ENCODE measurements at places on chromosomes 4 and X.
A peak's percentile ranks its signal among the peaks of the same experiment; 100 is the strongest.

DNA sequence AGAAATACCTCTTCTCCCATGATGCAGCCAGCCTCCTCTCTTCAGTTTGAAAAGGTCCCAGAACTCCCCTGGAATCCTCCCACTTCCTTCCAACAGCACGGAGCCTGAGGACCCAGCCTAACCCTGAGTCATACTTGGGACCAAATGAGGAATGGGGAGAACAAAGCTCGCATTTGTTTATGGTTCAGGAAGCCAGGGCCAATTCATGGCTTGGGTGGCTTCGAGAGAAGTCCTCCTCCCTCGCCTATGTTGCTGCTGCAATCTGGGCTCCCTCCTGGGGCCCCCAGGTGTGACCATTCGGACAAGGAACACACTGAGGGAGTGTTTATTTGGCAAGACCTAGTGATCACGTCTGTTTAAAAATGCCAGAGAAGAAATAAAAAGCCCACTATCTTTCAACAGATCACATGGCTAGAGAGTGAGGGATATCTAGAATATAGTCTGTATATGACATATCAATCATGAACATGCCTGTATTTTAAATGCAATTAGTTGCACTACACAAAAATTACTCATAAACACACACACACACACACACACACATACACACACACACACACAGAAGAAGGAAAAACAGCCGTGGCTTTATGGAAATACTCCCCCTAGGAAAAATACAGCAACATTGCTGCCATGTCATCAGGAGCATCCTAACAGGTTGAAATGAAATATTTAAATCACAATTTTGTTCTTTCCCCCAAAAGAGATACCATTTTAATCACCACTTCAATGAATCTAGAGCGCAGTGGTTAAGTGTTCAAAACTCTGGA is 155.7 kb upstream of the MAP3K15 start:
- H3K36me3 ChIP-seq, result no peaks in the 10 kb centered on the region
- H3K4me3 ChIP-seq, result no peak overlapping the region
- no peaks in the 10 kb centered on the region for H3K4me1 ChIP-seq
- peak; percentile 29 for DNase-seq
- H3K27ac ChIP-seq, result peak overlapping the region; percentile 74

DNA sequence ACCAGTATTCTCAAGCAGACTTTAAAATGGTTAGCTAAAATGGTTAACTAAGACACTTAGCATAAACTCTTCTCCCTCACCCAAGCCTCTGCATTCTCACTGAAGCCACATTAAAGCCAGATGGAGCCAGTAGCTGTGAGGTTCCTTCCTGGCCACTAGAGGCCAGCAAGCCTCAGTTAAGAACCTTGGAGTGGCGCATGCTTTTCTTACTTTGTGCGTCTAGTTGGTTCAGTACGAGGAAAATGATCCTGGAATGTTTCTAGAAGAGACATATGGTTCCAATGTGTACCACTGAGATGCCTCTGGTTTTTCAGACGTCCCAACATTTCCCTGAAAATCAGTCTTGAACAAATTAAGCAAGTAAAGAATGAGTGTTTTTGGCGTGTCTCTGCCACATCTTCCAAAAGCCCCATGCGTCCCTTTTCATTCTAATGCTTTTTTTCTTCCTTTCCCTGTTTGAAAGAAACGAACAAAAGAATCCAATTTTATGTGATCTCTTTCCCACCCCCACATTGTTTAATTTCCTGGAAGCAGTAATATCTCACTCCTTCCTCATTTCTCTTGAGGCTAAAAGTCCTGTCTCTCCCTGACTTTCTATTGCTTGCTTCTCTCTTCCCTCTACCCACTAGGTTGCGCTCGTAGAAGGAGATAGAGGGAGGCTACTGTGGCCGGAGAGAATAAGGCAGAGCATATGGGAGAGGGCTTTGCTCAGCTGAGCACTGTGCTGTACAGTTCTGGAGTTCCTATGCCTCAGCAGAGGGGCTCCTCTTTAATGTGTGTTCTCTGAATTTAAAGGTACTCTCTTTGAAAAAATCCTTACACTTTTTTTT is 82.9 kb upstream of the TAB3 start:
- no peaks in the 10 kb centered on the region for H3K36me3 ChIP-seq
- no peaks in the 10 kb centered on the region for H3K4me1 ChIP-seq
- no peak for DNase-seq
- no peak overlapping the region for H3K27ac ChIP-seq
- H3K27me3 ChIP-seq, result no peaks in the 10 kb centered on the region
- no peak overlapping the region for H3K4me3 ChIP-seq

DNA sequence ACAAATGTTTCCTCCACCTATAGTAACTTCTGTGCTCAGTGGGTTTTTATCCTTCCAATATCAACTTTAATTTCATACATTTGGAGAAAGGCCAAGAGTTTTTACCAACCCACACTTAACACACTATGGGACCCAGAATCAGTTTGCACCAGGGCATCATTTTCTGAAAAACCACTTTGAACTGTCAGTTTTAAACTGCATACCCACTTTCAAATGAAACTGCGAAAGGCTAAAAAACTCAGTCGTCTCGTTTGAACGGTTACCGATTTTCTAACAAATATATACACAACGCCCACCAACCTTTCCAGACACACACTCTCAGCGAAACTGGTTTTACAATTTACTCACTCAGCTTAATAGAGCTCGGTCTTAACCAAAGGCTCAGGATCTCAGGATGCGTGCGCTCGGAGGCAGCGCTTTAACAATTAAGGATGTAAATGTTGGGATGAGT is 376 bp downstream of the ABCG2 start:
- no peak for DNase-seq
- H3K4me3 ChIP-seq, result peak overlapping the region; percentile 58
- no peaks in the 10 kb centered on the region for H3K36me3 ChIP-seq
- H3K27ac ChIP-seq, result peak overlapping the region; percentile 54
- no peaks in the 10 kb centered on the region for H3K4me1 ChIP-seq
- no peaks in the 10 kb centered on the region for H3K27me3 ChIP-seq

DNA sequence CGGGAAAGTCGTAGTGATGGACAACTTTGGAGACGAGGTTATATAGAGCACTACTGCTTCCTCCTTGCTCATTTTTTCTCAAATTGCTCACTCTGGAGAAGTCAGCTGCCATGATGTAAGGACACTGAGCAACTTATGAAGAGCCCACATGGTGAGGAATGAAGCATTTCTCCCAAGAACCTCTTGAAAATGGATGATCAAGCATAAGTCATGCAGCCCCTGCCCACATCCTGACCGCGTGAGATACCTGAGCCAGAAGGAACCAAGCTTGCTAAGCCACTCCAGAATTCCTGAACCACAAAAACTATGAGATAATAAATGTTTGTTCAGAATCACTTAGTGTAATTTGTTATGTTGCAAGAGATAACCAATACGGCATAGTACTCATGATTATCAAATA is 42.8 kb downstream of the PDE5A start:
- H3K27ac ChIP-seq, result no peak overlapping the region
- H3K27me3 ChIP-seq, result no peaks in the 10 kb centered on the region
- DNase-seq, result no peak
- no peak overlapping the region for H3K4me3 ChIP-seq
- H3K4me1 ChIP-seq, result no peaks in the 10 kb centered on the region
- peaks cover 25% of the 10 kb centered on the region for H3K36me3 ChIP-seq

- DNase-seq, result no peak
- H3K27me3 ChIP-seq, result no peaks in the 10 kb centered on the region
- no peak overlapping the region for H3K4me3 ChIP-seq
- H3K36me3 ChIP-seq, result no peaks in the 10 kb centered on the region
- H3K27ac ChIP-seq, result no peak overlapping the region
These were observed 825.7 kb downstream of the TECRL start for GRCh38 chr4:63583561-63583960.

GRCh38 chr4:102348701-102349100 is 3.4 kb upstream of the SLC39A8 start:
- no peak overlapping the region for H3K4me3 ChIP-seq
- no peak for DNase-seq
- no peaks in the 10 kb centered on the region for H3K4me1 ChIP-seq
- no peaks in the 10 kb centered on the region for H3K36me3 ChIP-seq

GRCh38 chr4:15202481-15202880 is 200.2 kb downstream of the CPEB2 start:
- H3K27me3 ChIP-seq, result no peaks in the 10 kb centered on the region
- DNase-seq, result no peak
- no peaks in the 10 kb centered on the region for H3K4me1 ChIP-seq
- H3K27ac ChIP-seq, result no peak overlapping the region
- no peak overlapping the region for H3K4me3 ChIP-seq

DNA sequence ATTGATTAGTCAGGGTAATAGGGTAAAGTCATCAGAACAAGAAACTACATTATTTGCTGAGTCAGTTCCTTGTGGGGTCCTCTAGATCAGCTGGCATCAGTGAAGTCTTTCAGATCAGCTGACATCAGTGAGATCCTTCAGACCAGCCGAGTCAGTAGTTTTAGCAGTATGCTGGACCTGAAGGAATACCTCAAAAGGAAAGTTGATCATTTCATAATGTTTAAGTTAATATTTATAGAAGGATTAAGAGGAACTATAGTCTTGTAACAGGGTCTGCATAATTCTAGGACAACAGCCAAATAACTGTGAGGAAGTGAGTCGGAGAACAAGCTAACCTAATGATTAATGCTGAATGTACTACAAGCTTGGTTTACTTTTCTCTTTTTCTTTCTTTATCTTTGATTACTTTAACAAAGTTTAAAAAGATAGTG is 958 bp upstream of the UGT2B7 start:
- no peak overlapping the region for H3K4me3 ChIP-seq
- H3K27ac ChIP-seq, result no peak overlapping the region
- no peaks in the 10 kb centered on the region for H3K36me3 ChIP-seq
- no peaks in the 10 kb centered on the region for H3K4me1 ChIP-seq

DNA sequence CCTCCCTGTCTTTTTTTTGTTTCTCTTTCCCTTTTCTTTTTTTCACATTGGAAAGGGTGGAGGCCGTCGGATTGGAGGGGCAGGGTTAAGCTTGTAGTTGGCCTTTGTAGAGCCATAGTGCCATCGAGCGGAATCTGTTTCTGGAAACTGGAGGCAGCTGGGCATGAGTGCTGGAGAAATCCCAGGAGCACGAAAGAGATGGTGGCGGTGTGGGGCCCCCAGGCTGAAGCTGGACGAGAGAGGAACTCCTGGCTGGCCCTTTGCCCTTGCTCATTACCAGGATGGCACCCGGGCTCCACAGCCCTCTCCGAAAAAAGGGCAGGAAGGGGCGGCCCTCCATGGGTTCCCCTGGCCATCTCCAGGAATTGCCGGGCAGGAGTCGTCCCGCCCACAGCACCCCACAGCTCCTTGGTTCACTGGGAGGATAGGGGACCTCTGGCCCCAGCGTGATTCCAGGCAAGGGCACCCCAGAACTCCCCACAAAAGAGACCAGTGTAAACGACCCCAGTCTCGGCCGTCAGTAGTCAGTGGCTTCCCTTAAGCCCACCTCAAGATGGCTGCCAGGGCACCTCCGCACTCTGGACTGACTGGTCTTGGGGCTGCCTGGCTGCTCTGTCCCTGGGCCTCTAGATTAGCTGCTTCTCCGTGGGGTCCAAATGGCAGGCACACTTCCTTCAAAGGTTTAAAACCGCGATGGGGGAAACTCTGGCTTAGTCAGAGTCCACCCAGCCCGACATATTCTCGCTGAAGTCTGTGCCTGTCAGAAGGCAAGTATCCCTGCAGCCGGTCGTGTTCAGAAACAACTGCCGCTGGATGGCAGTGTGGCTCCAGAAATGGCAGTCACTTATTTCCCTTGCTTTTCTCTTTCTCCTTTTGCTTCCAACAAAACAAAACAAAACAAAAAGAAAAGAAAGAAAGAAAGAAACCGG is 74.1 kb downstream of the NBDY start:
- no peaks in the 10 kb centered on the region for H3K36me3 ChIP-seq
- peak overlapping the region; percentile 79 for H3K27ac ChIP-seq
- DNase-seq, result peak; percentile 22
- H3K4me1 ChIP-seq, result no peaks in the 10 kb centered on the region
- H3K27me3 ChIP-seq, result no peaks in the 10 kb centered on the region

DNA sequence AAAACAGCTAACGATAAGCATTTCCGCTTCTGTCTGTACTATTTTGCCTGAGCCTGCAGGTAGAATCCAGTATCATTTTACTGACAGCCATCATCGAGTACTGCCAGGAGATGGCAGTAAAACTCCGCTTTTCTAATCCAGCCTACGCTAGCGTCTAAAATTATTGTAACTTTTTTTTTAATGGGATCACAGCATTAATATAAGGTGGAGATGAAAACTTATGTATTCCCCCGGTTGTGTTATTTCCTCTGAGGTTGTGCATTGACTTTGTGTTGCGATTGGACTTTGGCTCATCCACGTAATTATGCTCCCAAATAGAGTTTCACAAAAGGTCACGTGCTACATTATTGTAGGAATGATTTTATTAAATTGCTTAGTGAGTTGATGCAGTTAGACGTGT is 248.1 kb downstream of the C4orf33 start:
- no peaks in the 10 kb centered on the region for H3K4me1 ChIP-seq
- no peak overlapping the region for H3K4me3 ChIP-seq

- H3K27me3 ChIP-seq, result no peaks in the 10 kb centered on the region
- H3K36me3 ChIP-seq, result no peaks in the 10 kb centered on the region
- H3K4me1 ChIP-seq, result peaks cover 5% of the 10 kb centered on the region
- no peak for DNase-seq
These were observed 3.2 kb upstream of the ATP2B3 start for GRCh38 chrX:153514259-153514658.

- no peak overlapping the region for H3K27ac ChIP-seq
- no peak overlapping the region for H3K4me3 ChIP-seq
- no peaks in the 10 kb centered on the region for H3K36me3 ChIP-seq
- H3K4me1 ChIP-seq, result no peaks in the 10 kb centered on the region
- H3K27me3 ChIP-seq, result no peaks in the 10 kb centered on the region
- DNase-seq, result no peak
These were observed 74.1 kb upstream of the WDR44 start for GRCh38 chrX:118271775-118272174.

DNA sequence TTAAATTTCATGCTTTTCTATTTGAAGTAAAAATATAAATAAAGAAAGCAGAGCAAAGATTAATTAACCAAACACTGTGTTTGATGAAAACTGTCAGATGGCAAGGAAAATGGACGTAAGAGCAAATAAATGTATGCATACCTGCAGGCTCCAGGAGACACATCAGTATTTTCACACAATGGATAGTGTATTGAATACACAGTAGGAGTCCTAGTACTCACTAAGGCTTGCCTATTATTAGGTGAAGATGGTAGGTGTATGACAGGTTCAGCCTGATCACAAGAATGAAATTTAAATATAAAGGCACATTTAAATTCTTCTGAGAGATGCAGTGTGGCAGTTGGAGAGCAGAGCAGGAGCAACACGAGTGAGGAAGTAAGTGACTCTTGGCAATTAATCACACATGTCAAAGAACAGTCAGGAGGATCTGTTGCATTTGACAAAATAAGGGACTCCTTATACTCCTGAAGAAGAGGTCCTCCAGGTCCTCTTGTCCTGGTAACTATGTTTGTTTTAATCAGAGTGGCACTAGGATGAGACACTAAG is 106.0 kb upstream of the NDST4 start:
- no peaks in the 10 kb centered on the region for H3K27me3 ChIP-seq
- H3K27ac ChIP-seq, result no peak overlapping the region
- H3K4me3 ChIP-seq, result no peak overlapping the region
- no peaks in the 10 kb centered on the region for H3K4me1 ChIP-seq
- DNase-seq, result no peak

- no peaks in the 10 kb centered on the region for H3K36me3 ChIP-seq
- no peak for DNase-seq
- H3K27me3 ChIP-seq, result no peaks in the 10 kb centered on the region
- H3K4me3 ChIP-seq, result no peak overlapping the region
- H3K4me1 ChIP-seq, result no peaks in the 10 kb centered on the region
- no peak overlapping the region for H3K27ac ChIP-seq
These were observed 316.9 kb upstream of the AMOT start for GRCh38 chrX:113157496-113157895.

Data from tibial nerve (tissue), 4 donors.